Nephron progenitor cell (in vitro differentiated cells): ENCODE measurements at places on chromosomes 16 and 17.

DNA sequence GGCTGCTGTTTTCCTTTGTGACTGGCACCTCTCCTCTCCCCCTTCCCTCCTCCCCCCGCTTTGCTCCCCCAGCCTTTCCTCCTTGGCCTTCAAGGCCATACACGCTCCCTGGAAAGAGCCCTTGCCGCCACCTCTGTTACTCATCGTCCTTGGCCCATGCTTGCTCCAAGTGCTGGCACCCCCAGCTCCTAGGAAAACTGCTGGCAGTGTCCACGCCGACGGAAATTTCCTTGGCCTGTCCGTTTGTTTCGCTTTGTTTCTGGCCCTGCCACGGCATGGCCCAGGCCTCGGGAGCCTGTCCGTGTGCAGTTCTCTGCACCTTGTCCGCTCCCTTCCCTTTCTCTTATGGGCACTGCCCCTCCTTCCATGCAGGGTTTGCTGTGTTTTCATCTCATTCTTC, 18.0 kb downstream of the CA5A start:
- no peaks in the 10 kb centered on the region for H3K36me3 ChIP-seq
- H3K4me1 ChIP-seq: peaks cover 6% of the 10 kb centered on the region
- H3K27me3 ChIP-seq: peaks cover 8% of the 10 kb centered on the region
- no peak for DNase-seq
- no peak overlapping the region for H3K4me3 ChIP-seq

GRCh38 chr17:79018370-79018695, 5.6 kb upstream of the C1QTNF1 start:
- H3K27ac ChIP-seq: no peak overlapping the region
- no peak for DNase-seq
- H3K4me3 ChIP-seq: no peak overlapping the region
- H3K27me3 ChIP-seq: peaks cover 56% of the 10 kb centered on the region

- peak; percentile 86 for DNase-seq
- H3K4me1 ChIP-seq: peaks cover 50% of the 10 kb centered on the region
- H3K4me3 ChIP-seq: no peak overlapping the region
- peaks cover 60% of the 10 kb centered on the region for H3K27me3 ChIP-seq
Observed at GRCh38 chr16:85369741-85370528, 243.2 kb upstream of the GSE1 start.

- H3K27me3 ChIP-seq: no peaks in the 10 kb centered on the region
- no peak for DNase-seq
- H3K4me3 ChIP-seq: no peak overlapping the region
- H3K4me1 ChIP-seq: peaks cover 40% of the 10 kb centered on the region
Observed at GRCh38 chr17:37276475-37276874, 99.3 kb upstream of the C17orf78 start.

GRCh38 chr17:7405350-7406234, 1.7 kb upstream of the TMEM256 start:
- H3K4me3 ChIP-seq: peak overlapping the region; percentile 94
- peak; percentile 41 for DNase-seq
- peak overlapping the region; percentile 37 for H3K27ac ChIP-seq
- peaks cover 45% of the 10 kb centered on the region for H3K4me1 ChIP-seq

DNA sequence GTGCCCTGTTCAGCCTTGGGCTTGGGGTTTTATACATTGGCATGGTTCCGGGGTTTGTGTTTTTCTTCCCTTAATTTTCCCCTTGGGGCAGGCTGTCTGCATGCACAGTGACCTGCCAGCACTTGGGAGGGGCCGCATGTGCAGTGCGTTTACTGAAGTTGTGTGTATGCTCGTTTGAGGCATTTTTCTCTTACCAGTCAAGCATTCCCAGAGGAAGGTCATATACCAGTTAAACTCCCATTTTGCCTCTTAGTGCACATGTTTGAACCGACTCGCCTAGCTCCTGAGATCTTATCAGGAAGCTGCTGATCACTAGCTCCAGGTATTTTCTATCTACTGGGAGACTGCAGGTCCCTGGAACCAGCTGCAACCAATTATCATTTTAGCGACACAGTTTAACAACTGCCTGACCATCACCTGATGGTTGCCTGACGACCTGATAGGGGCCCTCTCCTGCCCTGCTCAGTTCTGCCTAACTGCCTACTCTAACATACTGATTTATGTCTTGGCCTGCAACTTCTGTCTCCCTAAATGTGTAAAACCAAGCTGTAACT, 51.4 kb downstream of the MFSD11 start:
- peak; percentile 16 for DNase-seq
- peaks cover 34% of the 10 kb centered on the region for H3K4me1 ChIP-seq

- no peak within 1 kb of the TSS for H3K27ac ChIP-seq
- H3K36me3 ChIP-seq: no peaks in the 10 kb centered on the region
- peak within 1 kb of the TSS; percentile 76 for H3K4me3 ChIP-seq
- peaks cover 76% of the 10 kb centered on the region for H3K27me3 ChIP-seq
Observed at GRCh38 chr16:88785106-88785924, at the start of gene PIEZO1. PIEZO1 (minus strand) TSS chr16:88785220; CDS start chr16:88784964, 256 bp downstream.

- H3K36me3 ChIP-seq: no peaks in the 10 kb centered on the region
- no peak for DNase-seq
- peaks cover 46% of the 10 kb centered on the region for H3K4me1 ChIP-seq
- peak overlapping the region; percentile 32 for H3K27ac ChIP-seq
- H3K27me3 ChIP-seq: peaks cover 10% of the 10 kb centered on the region
Observed at GRCh38 chr17:59328601-59329000, 2.9 kb upstream of the YPEL2 start.

- H3K27me3 ChIP-seq: peaks cover 11% of the 10 kb centered on the region
- H3K36me3 ChIP-seq: no peaks in the 10 kb centered on the region
- peaks cover 18% of the 10 kb centered on the region for H3K4me1 ChIP-seq
- no peak overlapping the region for H3K27ac ChIP-seq
- no peak overlapping the region for H3K4me3 ChIP-seq
Observed at GRCh38 chr16:64092271-64092670, 1029.6 kb downstream of the CDH11 start.
